Stimulated activated CD4-positive, alpha-beta T cell treated with anti-CD3 and anti-CD28 coated beads, Interleukin-1b, Interleukin-23, amount 100 ng/mL, for 1 hour (primary cell): ENCODE measurements at places on chromosomes 7 and 10.

GRCh38 chr10:88857831-88858230 is 6.2 kb upstream of the ANKRD22 start:
- DNase-seq, result no peak

DNA sequence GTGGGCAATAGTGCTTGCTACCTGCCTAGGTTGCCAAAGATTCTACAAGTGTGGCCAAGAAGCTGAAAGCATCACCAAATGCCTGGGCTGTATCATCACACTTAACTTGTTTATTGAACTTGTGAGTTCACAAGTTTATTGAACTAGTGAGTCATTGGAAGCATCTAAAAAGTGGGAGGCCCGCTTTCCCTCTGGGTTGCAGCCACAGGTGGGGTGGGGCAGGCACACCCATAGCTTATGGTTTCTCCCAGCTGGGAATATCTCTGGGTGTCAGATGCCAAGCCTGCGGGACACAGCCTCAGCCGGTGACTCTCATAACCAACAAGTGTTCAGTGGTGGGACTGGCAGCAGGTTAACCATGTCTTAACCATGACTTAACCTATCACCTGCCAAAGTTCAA is 145.9 kb upstream of the FAM13C start:
- DNase-seq, result no peak

- DNase-seq, result no peak
Observed at GRCh38 chr10:95214793-95215192, 20.8 kb downstream of the ACSM6 start.

DNA sequence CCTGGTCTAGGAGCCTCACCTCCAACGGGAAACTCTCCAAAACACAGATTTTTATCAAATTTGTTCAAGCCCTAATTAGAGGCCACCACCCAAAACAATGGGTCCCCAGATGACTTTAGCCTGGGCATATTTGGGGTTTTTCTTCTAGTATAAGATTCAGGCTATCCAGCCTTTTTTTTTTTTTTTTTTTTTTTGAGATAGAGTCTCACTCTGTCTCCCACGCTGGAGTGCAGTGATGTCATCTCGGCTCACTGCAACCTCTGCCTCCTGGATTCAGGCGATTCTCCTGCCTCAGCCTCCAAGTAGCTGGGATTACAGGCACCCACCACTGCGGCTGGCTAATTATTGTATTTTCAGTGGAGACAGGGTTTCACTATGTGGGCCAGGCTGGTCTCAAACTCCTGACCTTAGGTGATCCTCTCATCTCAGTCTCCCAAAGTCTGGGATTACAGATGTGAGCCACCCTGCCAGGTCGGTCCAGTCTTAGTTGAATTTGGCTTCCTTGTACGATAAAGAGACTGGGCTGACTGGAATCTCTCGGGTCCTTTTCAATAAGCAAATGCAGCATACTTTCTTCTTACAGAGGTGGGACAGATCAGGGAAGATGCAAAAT is 91.4 kb upstream of the KLF6 start:
- no peak for DNase-seq

GRCh38 chr10:127041552-127041951 is 136.3 kb downstream of the DOCK1 start:
- DNase-seq, result no peak

DNA sequence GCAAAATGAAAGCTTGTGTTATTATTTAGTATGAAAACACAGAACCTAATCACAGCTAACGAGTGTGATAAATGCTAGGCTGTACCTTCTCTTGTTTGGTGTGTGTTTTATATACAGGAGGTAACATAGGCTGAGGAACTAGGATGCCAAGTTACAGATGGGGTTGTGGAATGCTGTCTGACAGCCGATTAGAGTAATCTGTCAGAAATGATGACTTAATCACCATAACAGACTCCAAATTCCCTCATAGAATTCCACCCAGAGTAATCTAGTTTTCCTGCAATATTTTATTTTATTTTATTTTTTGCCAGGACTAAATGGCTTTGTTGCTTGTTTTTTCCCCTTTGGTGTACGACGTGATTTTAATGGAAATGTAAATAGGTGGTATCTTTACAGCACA is 221.2 kb downstream of the CELF2 start:
- DNase-seq, result no peak

DNA sequence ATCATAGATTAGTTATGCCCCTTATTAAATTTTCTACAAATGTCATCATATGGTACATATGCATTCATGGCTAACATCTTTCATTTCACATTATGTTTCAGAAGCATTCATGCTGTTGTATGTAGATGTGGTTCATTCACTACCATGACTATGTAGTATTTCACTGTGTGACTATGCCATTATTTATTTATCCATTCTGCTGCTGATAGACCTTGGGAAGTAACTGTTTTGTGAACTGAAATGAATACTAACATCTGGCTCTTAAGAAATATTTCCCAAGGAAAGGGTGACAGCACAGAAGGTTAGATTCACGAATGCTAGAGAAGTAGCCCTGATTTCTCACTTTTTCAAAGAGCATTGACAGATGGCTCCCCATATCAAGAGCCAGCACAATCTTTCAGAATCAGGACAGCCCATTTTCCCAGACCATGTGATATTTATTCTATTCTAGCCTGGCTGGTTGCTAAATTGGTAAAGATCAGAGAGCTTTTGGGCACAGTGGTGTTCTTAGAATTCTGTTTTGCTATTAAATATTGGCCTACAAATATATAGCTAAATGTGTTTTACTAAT is 157.4 kb downstream of the DYNC1I1 start:
- DNase-seq, result no peak

DNA sequence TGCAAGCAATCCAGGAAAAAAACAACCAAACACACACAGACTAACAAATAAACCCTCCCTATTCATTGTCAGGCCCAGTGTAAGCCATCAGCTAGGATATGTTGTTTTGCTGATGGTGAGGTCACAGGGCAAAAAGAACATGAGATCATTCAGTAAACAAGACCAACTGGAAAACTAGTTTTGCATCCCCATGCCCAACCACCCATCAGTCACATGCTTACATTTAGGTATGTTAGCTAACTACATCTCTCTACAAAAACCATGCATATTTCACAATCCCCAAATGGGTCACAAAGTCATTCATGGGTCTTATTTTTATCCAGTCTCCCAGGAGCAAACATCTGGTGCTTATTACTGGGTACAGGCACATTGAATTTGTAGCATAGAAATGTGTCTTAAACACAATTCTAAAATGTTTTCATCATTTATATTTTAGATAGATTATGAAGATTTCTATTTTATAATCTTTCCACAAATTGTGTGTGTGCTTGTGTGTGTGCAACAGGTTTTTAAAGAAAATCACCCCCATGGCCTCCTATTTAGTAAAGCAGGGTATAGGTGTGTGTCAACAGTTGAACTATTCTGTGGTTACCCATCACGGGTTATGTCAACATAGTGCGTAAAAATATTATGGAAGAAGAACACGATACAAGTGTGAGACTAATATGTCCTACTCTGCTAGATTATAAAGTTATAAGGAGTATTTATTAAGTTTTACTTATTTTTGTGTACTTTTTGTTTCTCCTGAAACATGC is 103.8 kb upstream of the AKR1E2 start:
- no peak for DNase-seq

DNA sequence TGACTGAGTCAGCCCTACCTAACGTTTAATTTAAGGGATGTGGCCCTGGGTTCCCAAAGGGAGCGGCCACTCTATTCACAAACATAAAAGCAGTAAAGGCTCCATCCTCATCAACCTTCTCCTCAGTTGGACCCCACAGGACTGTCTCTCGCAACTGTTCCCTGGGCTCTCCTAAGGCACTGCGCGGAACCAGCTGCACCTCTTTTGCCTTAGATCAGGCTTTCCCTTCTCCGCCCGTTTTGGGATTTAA is 689 bp upstream of the GTPBP4 start:
- no peak for DNase-seq

DNA sequence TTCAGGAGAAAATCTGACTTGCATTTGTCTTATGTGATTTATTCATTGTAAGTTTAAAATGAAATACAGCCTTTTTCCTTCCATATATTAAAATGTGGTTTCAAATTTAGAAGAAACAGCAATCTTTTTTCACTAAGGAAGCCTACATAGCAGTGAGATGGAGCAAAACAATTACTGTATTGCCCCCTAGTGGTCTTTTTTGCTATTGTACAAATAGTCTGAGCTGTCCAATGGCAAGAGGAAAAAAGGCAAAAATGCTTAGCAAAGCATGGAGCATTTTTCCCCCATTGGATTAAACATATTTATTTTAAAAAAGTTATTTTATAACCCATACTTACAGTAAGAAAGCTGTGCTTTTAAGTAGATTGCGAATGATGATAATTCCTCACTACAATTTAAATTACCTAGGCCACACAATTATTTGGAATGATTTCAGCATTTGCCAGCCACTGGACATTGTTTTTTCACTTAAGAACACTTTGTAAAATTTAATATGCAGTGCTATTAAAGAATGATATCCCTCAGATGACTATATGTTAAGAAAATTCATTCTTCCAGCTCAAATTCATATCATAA is 119.5 kb downstream of the CPED1 start:
- no peak for DNase-seq

GRCh38 chr10:44008270-44008916 is 359.7 kb upstream of the ZNF32 start:
- no peak for DNase-seq

DNA sequence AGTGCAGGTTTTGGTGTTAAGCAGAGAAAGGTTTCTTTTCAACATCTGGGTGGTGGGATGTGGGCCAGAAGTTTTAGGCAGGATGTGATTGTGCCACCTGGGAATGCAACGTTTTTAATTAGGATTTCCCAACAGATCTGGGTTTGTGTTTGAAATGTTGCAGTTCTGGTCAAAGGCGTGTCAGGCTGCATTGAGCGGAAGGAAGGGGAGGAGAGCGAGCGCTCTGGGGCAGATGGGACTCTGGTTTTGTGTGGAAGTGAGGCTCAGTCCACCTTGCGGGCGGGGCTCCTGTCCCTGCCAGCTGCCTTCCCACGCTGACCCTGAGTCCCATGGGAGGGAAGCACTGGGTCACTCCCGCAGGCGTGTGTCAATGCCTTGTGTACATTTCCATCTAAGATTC is 767.7 kb downstream of the KCNMA1 start:
- no peak for DNase-seq

GRCh38 chr7:140593672-140593982 is 47.0 kb downstream of the DENND2A start:
- no peak for DNase-seq

DNA sequence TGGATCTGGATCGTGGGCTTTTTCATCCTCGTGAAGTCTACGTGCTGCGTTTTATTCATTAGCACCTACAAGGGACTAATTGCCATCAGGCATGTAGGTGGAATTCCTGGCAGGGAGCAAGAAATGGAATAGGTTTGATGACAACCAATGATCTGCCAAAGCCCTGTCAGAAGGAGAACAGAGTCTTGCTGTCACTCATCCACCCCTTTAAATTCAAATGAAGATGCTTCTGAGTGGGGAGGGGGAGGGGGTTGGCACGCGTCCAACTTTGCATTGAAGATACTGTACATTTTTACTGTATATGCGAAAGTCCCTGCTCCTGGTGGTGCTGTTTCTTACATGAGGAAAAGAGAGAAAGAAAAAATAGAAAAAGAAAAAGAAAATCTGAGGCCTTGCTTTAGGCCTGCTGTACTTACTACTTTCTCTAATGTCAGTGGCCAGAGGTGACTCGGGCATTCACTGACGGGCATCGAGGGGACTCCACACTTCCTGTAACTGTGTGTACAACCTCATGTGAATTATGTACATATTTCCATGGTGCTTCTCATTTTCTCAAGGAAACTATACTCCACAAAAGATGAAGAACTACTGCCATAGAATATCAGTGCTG is 569.1 kb downstream of the INHBA start:
- DNase-seq, result no peak

DNA sequence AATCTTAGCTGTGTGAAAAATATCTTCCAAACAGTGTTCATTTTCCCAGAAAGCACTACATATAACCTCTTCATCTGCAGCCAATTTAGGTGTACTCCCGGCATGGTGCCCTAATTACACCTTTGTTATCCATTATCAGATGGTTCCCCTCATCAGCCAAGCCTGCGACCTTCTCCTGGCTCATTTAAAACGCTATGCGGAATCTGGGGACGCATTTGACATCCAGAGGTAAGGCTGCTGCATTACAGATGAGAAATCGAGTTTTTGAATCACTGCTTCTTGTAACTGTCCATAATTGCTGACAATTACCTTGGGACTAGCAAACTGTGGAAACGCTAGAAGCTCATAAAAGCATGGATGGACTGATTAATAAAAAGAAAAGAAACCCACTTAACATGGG is 109.5 kb downstream of the PARP12 start:
- no peak for DNase-seq

GRCh38 chr10:78349165-78349516 is 315.5 kb downstream of the RPS24 start:
- no peak for DNase-seq

DNA sequence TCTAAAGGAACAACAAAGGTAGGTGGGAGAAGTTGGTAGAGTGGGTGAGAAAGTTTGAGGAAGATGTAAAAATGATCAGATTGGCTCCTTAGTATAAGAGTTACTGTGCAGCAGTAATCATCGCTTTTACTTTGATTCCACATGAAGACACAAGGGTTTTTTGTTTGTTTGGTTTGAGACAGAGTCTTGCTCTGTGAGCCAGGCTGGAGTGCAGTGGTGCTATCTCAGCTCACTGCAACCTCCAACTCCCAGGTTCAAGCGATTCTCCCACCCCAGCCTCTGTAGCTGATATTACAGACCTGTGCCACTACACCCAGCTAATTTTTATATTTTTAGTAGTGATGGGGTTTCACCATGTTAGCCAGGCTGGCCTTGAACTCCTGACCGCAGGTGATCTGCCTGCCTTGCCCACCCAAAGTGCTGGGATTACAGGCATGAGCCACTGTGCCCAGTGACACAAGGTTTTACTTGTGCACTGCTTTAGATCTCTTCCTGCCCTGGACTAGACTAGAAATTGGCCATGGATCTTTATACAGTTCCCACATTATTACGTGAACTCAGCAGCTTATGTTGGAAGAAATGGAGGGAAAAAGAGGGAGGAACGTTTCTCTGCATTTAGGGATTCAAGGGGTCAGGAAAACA is 10.7 kb downstream of the LUC7L2 start:
- no peak for DNase-seq

DNA sequence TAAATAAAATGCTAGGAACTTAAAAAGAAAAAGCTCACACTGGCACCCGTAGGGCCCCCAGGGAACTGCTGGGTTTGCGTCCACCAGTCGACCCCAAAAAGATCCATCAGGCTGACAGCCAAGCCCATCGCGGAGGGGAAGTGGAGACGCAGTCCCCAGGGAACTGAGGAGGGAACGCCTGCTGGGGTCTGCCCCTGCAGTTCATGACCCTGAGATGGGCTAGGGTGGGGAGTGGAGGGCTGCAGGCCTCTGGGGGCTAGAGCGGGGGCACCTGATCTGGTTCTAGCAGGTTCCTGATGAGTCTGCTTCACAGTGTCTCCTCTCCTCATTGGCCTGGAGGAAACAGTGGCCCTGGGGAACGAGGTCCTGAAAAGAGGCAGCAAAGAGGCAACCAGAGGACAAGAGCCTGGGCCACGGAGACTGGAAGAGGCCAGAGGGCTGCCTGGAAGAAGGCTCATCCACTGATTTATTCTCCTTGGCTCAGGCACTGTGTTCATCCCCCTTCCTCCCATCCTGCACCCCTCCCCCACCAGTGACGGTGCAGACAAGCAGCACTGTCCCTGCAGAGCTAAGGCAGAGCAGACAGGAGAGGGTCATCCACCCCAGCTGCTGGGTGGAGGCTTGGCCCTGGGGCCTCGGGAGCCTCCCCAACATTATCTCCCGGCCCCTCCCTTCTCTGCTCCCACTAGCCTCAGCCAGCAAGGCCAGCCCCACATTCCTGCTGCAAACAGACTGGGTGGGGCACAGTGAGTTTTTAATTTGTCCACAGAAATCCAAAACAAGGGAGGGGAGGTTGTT is 24.7 kb upstream of the HSPA12A start:
- DNase-seq, result no peak

GRCh38 chr7:111198255-111198654 is 107.3 kb downstream of the LRRN3 start:
- DNase-seq, result no peak
